ENCODE measurements at places on chromosomes 6 and 20. TPM values are rescaled to one million over a fixed set of nuclear protein-coding genes. Genes with fewer than 3 reads are reported as not detected.
A peak's percentile ranks its signal among the peaks of the same experiment; 100 is the strongest.

DNA sequence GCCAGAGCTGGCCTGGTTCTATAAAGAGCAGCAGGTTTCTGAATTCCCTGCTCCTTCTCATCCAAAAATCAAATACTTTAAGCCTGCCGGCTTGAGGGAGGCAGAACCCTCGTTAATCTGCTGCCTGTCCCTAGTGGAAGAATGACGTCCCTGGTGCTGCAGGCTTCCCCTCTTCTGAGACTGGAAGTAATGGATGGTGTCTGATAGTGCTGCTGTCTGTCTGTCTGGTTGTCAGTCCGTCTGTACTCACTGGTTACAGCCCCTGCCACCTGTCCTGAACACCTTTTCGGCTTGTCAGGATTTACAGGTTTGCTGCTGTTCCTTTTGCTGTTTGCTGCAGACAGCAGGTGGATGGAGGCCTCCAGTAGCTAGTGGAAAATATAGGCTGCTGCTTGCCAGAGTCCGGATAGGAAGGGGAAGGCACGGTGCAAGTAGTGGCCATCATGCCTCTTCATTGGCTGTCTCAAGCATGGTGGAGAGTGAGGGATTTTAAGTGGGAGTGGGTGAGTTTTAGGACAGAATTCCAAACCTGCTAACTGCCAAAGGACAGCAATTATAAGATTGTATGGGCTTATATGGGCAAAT lies 2.5 kb downstream of the RIMS1 start:
- no peak for DNase-seq

- no peak for DNase-seq
These were observed 580.5 kb upstream of the MARCKS start for GRCh38 chr6:113276601-113277000.

DNA sequence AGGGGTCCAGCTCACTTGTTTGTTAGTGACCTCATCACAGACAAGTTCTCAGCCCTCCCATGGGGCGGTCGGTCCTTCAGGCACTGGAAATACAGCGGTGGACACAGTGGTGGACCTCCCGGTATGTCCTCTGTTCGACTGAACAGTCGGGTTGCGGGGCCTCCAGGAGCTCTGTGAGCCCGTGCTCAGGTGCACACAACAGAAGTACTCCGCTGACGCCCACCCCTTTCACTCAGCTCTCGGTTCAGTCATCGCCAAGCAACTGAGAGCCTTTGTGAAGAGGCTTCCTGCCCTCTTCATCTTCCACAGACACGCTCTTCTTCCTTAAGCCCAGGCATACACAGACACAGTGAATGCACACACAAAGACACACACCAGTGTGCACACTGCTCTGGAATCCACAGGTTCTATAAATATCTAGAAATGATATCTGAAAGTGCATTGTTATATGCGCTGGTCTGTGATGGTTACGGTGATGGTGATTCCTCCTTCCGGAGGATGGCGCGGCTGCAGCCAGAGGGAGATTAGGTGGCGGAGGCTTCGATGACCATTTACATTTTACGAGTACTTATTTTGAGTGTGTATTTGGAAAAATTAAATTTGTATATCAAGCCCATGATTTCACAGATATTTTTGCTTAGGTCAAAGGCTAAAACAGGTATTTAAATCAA lies 46.8 kb upstream of the BHLHE23 start:
- DNase-seq: no peak

GRCh38 chr20:50221501-50222308 lies 31.1 kb downstream of the CEBPB start:
- DNase-seq: no peak

DNA sequence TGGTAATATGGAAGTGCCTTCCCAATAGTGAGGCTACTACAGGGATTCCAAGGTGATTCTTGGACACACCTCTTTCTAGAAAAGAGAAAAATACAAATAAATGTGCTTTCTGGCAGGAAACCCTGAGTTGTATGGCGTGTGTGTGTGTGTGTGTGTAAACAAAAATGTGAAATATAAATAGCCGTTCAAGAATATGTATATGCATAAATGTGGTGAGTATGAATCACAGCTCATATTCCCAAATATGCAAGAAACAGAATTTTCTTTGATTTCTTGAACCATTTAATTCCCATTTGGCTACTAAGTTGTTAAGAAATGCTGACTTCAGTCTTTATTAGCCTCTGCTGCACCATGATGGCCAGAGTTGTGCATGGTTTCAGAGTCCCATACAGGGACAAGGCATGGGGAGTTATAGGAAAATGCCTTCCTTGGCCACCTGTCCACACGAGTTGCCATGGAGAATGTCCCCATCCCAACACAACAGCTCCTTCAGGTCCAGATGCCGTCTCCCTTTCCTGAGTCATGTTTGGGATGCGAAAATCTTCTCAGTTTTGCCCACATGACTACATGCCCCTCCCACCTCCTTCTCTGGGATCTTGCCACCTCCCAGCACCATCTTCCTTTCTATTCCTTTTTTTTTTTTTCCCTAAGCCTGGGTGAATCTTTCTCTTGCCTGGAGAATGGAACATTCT lies 312.4 kb upstream of the ECI2 start:
- no peak for DNase-seq

CLPSL2 gene
- total RNA-seq: not detected

- DNase-seq: no peak
These were observed 123.0 kb downstream of the SMAP1 start for GRCh38 chr6:70790483-70791224.

DNA sequence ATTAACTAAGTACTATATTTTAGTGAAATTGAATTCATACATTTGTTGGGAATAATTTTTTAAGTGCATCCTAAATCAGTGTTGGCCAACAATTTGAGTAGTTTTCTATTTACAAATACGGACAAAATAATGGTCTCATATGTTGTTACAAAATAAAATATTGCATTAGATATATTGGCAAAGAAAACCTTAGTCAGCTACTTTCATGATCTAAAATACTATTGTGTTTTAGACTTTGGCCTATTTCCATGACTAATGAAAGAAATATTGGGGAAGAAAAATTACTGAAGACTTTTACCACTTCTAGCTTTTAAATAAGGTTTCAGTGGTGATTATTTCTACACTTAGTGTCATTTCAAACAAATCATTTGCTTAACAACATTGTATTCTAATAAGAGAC lies 498.0 kb downstream of the KHDRBS2 start:
- DNase-seq: no peak

- no peak for DNase-seq
These were observed 60.0 kb downstream of the PTPN1 start for GRCh38 chr20:50569864-50570836.

LRRN4 gene
- not detected for total RNA-seq

GRCh38 chr6:89564752-89565427 lies 73.7 kb downstream of the LYRM2 start:
- no peak for DNase-seq

- DNase-seq: no peak
These were observed 98.0 kb upstream of the F13A1 start for GRCh38 chr6:6418421-6418820.

DNA sequence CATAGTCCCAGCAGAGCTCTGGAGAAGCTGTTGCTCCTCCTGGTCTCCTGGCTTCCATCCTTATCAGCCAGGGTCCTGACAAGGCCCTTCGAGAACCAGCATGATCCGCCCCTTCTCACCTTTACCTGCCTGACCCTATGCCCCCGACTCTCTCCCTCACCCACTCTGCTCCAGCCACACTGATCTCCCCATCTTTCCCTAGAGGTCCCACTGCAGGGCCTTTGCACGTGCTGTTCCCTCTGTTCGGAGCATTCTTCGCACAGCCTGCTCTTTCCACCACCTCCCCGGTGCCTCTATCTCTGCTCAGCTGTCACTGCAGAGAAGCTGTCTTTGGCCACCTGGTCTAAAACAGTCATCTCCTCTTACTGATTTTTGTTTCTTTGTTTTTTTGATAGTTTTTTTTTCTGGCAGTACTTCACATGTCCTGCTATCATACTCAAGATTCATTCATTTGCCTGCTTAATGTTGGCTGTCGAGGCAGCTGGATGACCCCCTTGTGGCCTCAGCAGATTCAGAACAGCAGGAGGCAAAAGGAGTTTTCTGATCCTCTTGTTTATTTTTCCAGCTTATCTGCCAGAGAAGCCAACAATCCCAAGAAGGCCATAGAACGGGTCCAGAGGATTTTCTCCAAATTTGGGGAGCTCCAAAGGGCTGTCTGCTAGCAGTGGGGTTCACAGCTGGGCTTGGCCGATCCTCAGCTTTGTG lies 1.6 kb upstream of the PTGIS start:
- no peak for DNase-seq

RIN2 gene
- total RNA-seq: 0.49 TPM

DNA sequence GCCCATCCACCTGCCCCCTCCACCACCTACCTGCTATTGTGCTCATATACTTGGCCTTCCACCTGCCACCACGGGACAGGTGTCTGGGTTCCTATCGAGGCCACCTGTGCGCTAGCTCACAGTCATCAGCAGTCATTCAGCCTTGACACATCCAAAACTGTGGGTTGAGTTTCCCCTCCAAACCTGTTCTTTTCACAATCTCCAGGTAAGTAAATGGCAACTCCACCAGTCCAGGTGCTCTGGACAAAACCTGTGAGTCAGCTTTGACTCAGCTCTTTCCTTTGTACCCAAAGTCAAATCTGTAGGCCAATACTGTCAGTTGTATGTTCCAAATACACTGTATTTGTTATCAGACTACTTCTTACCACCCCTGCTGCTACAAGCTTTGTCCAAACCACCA lies 52.6 kb downstream of the SPTLC3 start:
- no peak for DNase-seq

DNA sequence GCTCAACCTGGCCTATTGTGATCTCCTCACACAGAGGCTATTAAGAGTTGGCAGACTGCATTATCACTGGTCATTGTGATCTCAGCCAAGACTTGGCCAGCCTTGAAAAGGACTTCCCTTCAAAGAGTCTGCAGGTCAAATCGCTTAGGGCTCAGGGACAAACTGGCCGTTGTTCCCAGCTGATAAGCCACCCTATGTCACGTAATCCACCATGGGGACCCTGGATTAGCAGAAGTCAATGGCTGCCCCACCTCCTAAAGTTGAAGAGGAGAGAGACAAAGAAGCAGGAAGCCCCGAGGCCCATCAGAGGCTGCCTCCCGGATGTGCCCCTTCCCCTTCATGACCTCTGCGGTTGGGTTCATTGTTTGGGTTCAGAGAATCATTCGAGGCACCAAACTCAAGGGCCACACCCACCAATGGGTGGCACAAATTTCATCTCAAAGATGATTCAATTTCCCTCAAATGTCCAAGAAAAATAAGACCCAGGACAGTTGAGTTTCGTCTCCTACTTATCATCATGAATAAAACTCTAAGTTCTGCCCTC lies 56.6 kb downstream of the BPIFB1 start:
- DNase-seq: no peak

GSTA1 gene
- total RNA-seq: not detected

DNMT3B gene
- 1.00 TPM for total RNA-seq

- DNase-seq: no peak
These were observed 40.4 kb downstream of the C6orf118 start for GRCh38 chr6:165268987-165269386.

DNA sequence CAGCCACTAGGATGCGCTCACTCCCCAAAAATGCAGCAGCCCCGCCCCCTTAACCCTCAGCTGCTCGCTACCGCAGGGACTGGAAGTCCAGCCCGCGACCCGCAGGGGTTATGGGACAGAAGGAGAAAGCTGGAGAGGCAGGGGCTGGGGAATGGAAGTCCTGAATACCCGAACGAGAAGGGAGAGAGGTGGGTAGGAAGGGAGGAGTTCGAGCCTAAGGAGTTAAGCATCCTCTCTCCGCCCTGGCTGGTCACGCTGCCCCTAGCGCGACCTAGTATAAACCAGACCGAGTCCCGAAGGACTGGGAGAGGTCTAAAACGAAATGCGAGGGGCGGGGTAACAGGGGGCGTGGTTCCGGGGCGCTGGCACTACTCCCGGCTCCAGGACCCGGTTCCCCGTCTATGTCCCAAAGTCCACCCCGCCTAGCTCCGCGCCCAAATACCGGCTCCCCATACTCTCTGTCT lies 448 bp upstream of the DDAH2 start:
- DNase-seq: peak; percentile 76

CFAP206 gene
- not detected for total RNA-seq

XKR7 gene
- not detected for total RNA-seq

- DNase-seq: no peak
These were observed 158.7 kb downstream of the SYNE1 start for GRCh38 chr6:152478377-152479010.

DNA sequence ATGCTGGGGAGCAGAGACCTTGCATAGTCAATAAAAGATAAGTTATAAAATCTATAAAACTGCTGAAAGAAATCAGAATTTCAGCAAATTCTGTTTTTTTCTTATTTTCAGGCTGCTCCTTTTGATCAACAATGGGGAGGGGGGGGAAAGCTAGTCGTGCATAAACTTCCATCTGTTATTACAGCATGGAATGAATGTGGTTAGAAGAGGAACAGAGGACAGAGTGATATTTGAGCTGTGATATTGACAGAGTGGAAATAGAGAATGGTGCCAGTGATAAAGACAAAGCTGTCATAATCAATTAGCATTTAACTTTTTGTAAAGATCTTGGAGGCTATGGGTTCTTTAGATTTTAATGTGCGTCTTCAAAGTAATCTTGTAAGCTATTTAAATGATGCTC lies 43.4 kb upstream of the QKI start:
- no peak for DNase-seq

DNA sequence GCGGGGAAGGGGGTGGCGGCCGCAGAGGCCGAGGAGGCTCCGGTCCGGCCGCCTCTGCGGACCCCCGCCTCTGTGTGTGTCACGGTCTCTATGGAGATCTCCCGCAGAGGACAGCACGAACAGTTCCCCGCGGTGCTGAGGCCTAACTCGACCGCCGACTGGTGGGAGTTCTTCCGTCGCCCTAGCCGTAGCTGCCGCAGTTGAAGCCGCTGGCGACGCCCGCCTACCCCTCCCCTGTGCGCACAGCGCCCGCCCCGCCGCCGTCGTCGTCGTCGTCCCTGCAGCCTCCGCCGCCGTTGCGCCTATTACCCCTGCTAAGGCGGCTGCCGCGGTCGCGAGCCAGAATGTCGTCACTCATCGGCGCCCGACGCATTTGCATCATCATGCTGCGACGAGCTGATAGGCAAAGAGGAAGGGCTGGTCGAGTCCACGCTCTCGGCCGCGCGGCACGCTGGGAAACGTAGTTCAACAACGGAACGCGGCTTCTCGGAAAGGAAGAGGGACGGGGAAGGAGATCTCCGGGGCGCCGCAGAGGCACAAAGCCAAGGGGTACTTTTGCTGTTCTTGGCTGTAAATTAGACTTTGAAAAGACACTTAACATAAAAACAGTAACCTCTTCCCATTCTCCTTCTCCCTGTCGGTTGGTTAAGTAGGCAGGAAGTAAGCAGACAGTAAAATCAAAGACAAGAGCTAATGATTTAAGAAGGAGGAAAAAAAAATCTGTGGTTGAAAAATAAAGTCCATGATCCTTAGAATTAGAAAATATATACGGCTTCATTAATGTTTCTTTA lies at the start of gene NUP153:
Gene NUP153, minus strand, starts transcription at position 346 of the 791 bp plus-strand sequence. CDS start 538 bp downstream, outside the sequence.
- peak; percentile 100 for DNase-seq

GRCh38 chr6:109358204-109358603 lies 24.1 kb downstream of the CD164 start:
- DNase-seq: no peak

DNA sequence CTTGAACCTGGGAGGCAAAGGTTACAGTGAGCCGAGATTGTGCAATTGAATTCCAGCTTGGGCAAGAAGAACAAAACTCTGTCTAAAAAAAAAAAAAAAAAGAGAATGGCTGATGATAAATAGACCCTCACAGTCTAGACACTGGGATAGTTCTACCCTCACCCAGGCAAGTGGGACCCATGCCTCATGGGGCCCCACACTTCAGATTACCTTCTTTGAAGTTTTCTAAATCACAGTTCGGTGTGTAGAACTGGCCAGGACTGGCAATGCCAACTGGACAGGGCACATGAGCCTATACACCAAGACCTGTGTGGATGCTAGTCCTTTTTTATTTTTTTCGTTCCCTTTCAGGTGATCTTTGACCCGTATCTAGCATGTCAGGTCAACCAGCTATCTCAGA lies 24.3 kb upstream of the VIP start:
- DNase-seq: no peak

Measured in CD8-positive, alpha-beta memory T cell (primary cell).